ENCODE measurements at places on chromosomes 12 and 14.

DNA sequence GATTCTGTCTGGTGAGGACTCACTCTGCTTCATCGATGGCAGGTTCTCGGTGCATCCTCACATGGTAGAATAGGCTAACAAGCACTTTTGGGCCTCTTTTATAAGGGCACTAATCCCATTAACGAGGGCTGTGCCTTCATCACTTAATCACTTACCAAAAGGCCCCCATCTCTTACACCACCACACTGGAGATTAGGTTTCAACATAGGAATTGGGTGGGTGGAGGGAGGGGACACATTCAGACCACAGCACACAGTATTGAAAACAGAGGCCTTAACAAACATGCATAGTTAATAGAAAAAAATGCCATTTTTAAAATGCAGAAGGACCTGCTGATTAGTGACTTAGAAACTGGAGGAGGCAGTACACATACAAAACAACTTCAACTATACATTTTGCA is 61.6 kb downstream of the SPPL3 start:
- no peak for DNase-seq

DNA sequence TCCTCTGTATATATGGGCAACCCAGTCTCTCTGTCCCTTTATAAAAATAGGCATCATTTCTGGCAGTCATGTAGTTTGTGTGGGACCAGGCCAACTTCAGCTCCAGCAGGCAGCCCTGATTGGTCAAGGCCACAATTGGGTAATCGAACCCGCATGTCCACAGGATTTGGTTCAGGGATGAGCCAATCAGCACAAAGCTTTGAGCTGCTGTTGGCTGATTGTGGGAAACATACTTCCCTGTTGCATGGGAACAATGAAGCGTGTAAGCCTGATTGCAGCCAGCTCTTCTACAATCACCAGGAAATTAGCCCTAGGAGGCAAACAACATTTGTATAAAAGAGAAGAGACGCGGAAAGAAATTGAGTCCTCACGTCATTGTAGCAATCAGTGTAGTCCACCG is 328.6 kb downstream of the PCNX1 start:
- DNase-seq = no peak

DNA sequence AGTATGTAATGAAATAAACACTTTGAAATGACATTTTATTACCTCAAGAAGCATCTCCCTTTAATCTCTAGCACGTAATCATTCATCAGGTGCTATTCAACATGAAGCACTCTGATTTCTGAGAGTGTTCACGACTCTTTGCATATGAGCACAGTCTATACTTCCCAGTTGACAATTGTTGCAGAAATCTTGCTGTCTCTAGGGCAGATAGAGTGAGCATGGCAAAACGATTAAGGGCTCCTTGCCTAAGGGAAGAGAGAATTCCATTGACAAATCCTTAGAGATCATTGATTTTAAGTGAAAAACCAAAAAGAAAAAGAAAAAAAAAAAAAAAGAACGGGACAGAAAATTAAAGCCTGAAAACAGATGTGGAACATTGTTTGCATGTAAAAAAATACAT is 107.6 kb downstream of the C12orf50 start:
- DNase-seq = no peak

GRCh38 chr12:129900306-129900705 is 3.5 kb downstream of the TMEM132D start:
- no peak for DNase-seq

DNA sequence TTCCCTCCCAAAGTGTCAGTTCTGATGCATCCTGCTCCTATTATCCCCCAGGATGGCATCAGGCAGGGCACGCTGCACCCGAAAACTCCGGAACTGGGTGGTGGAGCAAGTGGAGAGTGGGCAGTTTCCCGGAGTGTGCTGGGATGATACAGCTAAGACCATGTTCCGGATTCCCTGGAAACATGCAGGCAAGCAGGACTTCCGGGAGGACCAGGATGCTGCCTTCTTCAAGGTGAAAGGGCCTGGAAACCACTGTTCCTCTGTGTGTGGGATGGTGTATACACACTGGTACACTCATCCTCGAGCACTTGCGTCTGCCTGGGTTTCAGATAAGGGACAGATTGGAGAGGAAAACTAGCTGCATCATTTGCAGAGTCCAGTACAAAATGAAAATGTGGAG is 1.0 kb downstream of the IRF9 start:
- DNase-seq = no peak

- DNase-seq = no peak
Observed at GRCh38 chr12:27631813-27632491, 64.3 kb upstream of the REP15 start.

DNA sequence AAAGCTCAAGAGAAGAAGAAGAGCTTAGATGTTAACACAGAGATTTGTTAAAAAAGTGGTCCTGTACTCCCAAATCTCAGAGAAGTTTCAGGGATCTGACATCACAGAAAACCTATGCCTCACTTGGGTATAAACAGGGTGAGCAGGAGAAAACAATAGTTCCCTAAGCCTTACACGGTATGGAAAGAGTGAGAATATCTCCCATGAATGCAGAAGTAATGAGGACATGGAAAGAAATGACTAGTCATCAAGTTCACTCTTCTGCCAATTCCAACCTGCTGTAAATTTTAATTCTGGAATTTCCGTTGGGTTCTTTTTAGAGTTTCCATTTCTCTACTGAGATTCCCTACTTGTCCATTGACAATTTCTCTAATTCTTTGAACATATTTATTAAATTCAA is 6.2 kb upstream of the PTGER2 start:
- DNase-seq = no peak

DNA sequence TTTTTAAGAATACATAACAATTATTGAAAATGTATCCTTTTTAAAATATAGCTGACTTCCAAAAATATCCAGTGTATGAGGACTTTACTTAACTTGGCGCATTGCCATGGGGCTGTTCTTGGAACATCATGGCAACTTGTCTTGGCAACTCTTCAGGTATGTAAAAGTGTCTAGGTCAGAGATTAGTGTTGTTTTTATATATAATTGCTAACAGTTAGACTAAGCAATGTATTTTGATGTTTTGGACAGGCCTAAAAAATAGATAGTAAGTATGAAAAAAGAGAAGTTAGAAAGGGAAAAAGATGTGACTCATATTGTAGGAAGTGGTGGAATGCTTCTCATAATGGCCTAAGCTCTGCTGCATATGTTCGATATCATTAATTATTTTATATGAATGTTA is 70.9 kb downstream of the MON2 start:
- DNase-seq = no peak

GRCh38 chr14:44271006-44271405 is 236.1 kb downstream of the FSCB start:
- DNase-seq = no peak

GRCh38 chr12:121255433-121255832 is 41.1 kb downstream of the CAMKK2 start:
- DNase-seq = no peak

DNA sequence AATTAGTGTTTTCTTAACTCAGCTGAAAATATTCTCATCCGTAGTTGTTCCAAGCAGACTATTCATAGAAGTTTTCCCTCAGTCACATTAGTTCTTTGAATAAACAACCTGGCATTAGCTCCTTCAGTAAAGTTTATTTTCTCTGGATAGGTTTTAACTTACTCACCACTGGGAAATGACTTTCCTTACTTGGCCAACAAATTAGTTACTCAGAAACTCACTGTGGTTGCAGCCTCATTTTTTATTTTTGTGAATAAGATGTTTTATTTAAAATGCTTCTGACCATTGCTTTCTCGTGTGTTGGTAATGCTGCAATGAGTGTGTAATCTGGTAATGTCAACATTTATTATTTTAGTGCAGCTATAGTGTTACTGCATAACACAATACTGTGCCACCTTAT is 74.9 kb downstream of the NOVA1 start:
- no peak for DNase-seq

DNA sequence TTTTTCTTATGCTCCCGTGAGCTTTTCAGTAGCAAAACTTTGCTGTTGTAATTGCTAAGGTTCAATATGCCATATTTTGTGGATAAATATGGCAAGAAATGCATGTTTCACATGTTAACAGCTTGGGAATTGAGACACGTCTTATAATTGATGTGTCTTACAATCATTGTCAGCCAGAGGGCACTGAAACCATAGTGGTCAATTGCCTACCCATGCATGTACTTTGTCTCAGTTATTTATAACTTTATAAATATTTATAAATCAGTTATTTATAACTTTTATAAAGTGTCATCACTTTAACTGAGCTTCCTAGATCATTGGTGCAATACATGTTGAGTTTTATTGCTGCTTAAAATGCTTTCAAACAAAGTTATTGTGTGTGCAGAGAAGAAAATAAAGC is 82.0 kb downstream of the CATSPERB start:
- no peak for DNase-seq

- DNase-seq = no peak
Observed at GRCh38 chr14:53652068-53652467, 304.6 kb downstream of the BMP4 start.

- no peak for DNase-seq
Observed at GRCh38 chr12:42196723-42197603, 41.1 kb downstream of the YAF2 start.

DNA sequence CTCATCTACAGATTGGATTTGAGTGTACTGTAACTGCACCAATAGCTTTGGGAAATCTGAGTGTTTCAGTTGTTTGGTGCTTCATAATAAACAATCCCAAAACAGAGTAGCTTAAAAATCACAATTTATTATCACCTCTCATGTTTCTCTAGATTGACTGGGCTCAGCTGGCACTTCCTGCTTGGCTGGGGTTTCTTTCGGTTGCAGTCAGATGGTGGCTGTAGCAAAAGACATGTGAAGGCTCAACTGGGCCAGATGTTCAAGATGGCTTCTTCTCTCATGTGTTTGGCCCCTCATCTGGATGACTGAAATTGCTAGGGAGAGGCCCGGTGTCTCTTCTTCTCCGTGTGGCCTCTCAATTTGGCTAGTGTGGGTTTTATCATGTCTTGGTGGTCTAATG is 12.1 kb upstream of the BMP4 start:
- no peak for DNase-seq

DNA sequence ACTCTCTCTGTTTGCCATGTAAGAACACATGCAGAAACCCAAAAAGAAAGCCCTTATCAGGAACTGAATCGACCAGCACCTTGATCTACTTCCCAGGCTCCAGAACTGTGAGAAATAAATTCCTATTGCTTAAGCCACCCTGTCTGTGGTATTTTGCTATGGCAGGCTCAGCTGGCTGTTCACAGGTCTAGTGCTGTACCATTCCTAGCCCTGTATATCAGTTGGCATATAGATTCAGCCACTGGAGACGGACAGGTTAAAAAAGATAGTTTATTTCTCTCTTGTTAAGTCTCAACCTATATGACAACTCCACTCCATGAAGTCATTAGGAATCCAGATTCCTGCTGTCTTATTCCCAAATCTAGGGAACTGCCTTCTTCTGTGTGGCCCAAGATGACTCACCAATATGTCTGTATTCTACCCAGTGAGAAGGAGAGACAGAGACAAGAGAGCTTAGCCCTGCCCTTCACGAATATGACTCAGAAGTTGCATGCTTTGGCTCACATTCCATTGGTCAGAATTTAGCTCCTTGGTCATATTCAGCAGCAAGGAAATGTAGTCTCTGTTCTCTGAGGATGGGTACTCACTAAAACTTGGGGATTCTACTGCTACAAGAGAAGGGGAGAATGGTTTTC is 57.0 kb downstream of the PLEKHG7 start:
- DNase-seq = no peak

DNA sequence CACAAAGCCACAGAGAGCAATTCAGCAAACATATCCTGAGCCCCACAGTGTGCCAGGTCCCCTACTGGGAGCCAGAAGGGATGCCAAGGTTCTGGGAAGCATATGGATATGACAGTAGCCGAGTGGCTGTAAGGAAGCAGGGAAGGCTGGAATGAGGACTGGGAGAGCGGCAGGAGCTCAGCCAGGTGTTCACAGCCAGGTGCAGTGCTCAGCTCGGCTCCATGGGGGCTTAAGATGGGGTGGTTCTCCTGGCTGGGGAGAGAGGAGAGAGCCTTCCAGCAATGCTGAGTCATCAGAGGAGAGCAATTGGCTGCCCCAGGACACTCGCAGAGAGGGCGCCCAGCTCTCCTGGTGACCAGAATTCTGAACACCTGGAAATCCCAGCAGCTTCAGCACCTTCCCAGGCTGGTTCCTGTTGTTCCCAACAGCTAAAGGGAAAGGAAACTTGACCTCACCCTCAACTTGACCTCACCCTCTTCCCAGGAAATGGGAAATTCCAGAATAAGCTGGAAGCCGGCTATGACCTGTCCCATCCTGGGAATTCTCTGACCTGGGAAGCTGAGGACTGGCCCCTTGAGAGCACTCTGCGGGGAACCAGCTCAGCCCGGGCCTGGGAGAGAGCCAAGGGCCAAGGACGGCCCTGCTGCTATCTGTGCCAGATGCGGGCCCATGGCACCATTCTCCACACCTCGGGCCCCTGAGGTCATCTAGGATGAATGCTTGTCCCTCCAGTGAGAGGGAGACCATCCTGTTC is 34.6 kb downstream of the SLC6A12 start:
- DNase-seq = no peak

DNA sequence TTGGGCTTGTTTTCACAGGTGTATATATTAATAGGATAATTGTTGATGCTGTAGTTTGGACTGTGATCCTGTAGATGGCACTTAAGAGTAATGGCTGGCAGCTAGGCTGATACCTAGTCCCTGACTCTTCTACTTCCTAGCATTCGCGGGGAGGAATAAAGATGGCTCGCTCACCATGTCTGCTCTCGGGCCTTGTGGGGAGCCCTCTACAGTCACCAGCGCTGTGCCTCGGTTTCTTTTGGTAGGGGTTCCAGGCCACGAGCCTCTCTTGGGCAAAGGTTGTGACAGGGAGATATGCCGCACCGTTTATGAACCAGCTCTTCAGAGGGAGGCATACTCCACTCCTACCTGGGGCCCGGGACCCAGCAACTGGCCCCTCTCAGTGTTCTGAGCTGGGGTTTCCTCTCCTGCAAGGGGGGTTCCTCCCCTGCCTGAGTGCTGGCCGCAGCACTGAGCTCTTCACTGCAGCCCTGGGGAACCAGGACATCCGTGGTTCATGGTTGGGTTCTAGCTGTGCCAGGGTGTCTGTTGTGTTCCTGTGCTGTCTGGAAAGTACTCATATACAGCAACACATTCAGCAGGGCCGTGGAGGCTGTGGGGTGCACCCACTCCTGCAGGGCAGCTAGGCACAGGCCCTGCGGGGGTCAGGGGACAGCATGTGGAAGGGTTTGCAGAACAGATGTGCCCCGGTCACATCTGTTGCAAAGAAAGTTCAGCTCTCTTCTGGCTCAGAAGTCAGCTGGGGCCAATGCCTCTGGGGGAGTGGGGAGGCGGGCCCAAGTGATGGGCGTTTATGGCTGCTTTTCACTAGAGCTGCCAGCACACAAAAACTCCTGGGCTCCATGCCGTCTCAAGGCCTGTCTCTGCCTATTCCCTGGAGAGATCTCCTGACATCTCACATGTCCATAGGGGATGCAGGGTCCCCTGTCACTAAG is 147.9 kb downstream of the PPFIA2 start:
- DNase-seq = no peak

DNA sequence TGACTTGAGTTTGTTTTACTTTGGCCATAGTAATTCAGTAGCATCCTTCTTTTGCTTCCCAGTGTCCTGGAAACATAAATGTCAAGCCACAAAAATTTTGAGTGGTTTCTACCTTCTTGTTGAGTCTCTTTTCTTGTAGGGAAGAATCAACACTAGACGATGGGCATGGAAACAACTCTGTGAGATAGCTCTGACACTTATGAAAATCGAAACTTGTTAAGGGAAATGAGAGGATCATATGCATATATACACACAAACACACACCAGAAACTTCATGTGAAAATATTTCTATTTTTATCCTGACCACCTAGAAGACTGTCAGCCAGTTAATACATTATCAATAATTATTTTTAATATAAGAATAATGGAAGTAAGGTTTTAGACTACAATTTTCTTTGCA is 1247.3 kb upstream of the FLRT2 start:
- DNase-seq = no peak
